AG09319 (cell line): ENCODE measurements at places on chromosomes 16 and 17.
A peak's percentile ranks its signal among the peaks of the same experiment; 100 is the strongest.

- no peak for DNase-seq
These were observed 34.7 kb upstream of the POLR3E start for GRCh38 chr16:22262460-22262859.

DNA sequence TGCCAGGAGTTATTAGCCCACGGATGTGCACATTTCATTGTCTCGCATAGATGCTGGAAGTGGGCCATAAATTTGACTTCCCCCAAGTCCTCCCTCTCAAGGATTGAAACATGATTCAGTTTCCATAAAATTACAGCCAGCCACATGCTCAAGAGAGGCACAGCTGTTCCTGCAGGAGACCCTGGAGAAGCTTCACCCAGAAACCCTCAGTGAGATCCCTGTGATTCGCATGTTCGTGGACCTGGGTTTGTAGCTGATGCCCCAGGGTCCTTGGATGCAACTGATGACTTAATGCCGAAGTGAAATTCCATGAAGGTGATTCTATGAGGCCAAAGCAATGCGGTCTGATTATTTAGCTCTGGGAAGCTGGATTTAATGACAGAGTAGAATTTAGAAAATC lies 24.7 kb upstream of the AQP8 start:
- DNase-seq = peak; percentile 8

GRCh38 chr16:81415751-81416150 lies 28.9 kb upstream of the CMIP start:
- no peak for DNase-seq

GRCh38 chr16:47979164-47979520 lies 176.7 kb downstream of the ABCC12 start:
- DNase-seq = no peak

DNA sequence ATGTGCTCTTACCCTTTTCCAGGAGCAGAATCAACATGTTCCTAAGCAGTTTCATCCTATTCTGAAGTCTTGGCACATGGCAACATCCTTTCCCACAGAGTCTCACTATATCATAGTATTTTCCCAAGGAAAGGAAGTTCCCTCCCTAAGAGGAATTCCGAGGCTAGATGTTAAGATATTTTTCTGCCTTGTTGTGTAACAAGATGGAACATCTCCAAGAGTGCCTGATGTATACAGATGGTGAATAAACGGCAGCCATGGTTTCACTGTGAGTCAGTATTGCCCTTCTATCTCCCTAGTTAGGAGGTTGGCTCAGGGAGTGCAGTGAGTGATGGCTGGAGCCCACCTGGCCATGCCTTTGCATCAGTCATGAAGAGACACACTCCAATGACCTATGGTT lies 48.2 kb downstream of the SPACA3 start:
- DNase-seq = peak; percentile 24

DNA sequence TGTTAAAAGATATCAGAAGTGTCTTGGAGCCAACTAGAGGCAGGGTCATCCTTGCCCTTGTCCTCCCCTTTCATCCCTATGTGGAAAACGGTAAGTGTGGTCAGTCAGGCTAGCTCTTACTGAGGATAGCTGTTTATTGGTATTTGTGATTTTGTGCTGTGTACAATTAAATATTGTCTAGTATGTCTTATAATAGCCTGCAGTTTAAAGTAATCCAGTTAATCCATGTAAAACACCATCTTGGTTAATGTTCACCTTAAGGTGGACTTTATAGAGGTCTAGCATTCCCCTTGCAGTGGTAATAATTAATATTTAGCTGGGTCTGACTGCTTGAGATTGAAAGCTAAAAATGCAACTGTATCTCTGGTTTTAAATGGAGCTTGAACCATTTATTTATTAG lies 25.6 kb downstream of the METTL9 start:
- DNase-seq = no peak
